Left colon (tissue), 2 donors: ENCODE measurements at places on chromosomes 7 and 10. TPM values are rescaled to one million over a fixed set of nuclear protein-coding genes. Genes with fewer than 3 reads are reported as not detected.

The SSMEM1 gene
- not detected for total RNA-seq

The AGBL3 gene
- total RNA-seq = 0.64 TPM

The TEX36 gene
- not detected for total RNA-seq

The UFSP1 gene
- total RNA-seq = 2.7 TPM

The ZNF92 gene
- total RNA-seq = 6.8 TPM

The ELN gene
- total RNA-seq = 15.0 TPM

The CHRM2 gene
- 7.3 TPM for total RNA-seq

The FAM237B gene
- total RNA-seq = not detected

The TRIM50 gene
- not detected for total RNA-seq

The SHH gene
- total RNA-seq = 3.4 TPM

The NFE2L3 gene
- total RNA-seq = 13.4 TPM

The C1QL3 gene
- 0.11 TPM for total RNA-seq

The EVX1 gene
- total RNA-seq = 0.87 TPM
